Caco-2 (cell line): ENCODE measurements at places on chromosomes 7 and 10.

DNA sequence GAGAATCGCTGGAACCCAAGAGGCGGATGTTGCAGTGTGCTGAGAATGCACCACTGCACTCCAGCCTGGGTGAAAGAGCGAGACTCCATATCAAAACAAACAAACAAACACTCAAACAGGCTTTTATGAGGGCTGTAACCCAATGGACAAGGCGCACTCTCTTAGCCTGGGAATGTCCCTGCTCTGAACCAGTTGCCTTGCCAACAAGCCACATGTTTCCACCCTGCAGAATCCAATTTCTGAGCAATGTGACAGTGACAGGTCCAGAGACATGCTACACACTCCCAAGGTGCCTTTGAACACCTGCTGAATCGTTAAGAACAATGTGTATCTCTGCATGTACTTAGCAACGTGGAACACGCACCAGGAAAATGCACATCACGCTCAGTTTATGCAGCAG, 186.8 kb upstream of the AUTS2 start:
- no peak for DNase-seq

DNA sequence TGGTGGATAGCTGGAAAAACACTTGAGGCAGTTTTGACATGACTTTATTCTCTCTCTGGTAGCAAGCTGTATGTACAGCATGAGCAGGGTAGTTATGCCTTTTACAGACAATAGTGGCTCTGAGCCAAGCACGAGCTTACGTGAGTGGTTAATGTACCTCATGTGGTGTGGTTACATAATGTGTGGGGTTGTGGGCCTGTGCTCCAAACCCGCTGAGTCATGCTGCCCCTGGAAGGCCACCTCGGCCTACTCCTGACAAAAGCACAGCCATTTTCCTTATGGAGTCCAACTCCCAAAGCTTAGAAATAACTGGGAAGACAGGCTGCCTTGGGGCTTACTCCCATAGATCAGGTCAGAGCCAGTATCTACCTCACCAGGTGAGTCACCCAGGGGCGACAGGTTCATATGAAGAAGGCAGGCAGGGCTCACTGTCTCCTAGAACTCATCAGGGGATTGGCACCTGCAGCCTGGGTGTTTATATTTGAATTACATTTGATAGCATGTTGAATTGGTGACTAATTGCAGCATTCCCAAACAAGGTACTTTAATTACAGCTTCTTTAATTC, 404.5 kb downstream of the ADRA2A start:
- DNase-seq, result no peak

GRCh38 chr7:27751888-27752660, 12.1 kb downstream of the TAX1BP1 start:
- DNase-seq, result no peak

DNA sequence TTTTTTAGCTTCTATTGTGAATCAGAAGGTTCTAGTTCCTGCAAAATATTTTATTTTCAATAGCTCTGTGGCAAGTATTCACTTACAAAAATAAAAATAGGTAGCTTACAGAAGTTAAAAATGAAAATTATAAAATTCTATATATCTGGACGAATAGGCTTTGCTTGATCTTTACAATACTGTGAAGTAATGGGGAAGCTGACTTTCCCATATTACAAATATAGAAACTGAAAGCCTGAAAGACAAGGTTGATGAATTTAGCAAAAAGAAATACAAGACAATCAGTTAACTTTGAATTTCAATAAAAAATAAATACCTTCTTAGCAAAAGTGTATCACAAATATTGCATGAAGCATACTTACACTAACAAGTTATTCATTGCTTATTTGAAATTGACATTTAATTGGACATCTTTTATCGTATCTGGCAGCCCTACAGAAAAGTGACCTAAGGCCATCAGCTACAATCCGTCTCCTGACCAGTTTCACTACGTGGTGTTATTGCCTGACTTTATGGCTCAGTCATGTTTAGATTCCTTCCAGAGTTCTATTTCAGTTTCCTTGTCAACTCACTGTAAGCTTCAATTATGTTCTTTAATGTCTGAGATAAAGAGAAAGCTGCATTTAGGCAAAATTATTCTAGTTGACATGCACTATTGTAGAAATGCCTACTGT, 310.5 kb upstream of the HGF start:
- DNase-seq, result no peak

DNA sequence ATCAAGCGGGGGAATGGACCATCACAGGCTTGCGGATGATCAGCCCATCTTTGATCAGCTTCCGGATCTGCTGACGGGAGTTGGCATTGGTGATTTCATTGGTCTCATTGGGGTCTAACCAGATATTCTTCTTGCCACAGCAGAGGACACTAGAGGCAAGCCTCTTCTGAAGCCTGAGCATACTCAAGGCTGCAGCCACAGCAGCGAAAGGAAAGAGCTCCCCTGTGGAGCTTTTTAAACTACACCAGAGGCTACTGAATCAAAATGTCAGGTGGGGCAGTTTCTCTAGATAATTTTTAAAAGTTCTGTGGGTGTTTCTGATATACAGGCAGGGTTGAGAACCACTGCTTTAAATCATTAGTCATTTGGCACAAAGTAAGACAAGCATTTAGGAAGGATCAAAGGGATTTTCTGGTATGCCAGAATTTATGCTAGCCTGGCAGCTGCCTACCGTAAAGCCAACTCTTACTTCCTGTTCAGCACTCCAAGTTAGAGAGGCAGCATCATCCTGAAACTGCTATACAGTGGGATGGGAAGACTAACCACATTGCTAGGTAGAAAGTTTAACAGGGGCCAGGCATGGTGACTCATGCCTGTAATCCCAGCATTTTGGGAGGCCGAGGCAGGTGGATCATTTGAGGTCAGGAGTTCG, 7.0 kb downstream of the NAPEPLD start:
- no peak for DNase-seq

DNA sequence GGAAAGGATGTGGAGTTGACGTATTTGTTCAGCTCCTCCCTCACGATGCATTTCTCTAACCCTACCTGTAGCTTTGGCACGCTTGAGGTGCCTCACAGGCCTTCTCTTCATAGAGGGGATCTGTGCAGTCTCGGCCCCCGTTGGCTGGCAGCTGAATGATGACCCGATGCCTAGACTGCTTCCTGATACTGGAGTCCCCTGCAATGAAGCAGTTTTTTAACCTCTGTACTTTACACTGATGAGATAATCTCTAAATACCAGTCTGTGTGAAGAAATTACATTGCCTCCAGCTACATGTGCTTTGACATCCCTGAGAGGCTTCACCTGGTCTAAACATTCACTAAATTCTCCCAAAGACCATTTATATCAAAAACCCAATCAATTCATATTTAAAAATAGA, 370.1 kb downstream of the THSD7A start:
- no peak for DNase-seq

- DNase-seq, result no peak
These were observed 130.9 kb downstream of the SND1 start for GRCh38 chr7:127782654-127783559.

GRCh38 chr10:24215196-24215595, 6.3 kb downstream of the KIAA1217 start:
- DNase-seq, result no peak

DNA sequence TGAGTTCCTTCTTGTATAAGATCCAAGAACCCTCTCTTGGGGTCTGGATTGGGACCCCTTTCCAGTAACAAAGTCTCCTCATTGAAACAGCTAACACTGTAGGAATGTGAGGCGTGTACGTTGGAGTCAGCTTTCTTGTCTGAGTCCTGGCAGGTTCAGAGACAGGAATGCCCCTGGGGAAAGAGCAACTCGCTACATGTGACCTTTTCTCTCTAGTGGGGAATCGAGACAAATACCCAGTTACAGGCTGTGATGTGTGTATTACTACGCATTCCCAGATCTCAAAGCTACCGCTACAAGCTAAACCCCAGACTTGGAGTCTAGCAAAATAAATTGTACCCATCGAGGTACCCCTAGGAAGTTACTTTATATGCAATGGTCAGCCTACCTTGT, 85.6 kb upstream of the FRMD4A start:
- peak; percentile 66 for DNase-seq

DNA sequence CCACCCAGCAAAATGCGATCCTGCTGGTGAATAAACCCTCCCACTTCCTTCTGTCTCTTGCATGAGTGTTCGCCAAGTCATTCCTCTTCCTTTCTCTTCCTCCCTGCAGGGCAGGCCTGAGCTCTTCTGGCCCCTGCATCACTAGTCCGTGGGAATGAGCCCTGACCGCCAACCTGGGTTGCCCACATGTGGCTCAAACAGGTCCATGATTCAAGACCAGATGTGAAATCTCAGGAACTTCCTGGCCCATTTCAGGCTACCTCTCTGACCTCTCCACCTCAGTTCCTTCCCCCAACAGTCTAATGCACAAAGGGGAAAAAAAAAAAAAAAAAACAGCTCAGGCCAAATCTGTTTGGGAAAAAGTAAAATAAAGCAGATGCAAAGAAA, 5.4 kb upstream of the YWHAG start:
- no peak for DNase-seq

DNA sequence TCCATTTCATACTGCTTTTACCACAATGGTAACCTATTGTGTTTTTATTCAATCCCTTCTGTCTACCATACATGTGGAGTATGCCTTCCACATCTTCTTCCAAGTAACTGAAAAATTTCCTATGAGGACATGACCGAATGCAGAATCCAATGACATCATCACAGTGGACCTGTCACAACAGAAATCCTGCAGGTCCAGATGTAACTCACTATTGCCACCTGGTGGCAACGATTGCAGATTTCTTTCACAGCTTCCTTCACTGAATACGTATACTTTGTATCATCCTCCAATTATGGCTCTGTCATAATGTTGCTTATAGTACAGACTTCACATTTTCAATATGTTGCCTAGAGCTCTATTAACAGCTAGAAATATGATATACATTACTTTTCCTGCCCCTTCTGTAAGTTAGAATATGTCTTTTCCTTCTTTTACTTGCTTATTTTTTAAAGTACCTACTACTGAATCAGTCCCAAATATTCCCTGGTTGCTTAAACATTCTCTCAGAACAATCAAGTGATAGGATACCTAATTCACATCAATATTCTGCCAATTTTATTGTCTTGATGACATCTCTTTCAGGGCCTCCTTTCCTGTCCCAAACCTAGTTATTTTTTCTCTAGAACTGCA, 45.4 kb downstream of the SLC13A1 start:
- DNase-seq, result peak; percentile 82

DNA sequence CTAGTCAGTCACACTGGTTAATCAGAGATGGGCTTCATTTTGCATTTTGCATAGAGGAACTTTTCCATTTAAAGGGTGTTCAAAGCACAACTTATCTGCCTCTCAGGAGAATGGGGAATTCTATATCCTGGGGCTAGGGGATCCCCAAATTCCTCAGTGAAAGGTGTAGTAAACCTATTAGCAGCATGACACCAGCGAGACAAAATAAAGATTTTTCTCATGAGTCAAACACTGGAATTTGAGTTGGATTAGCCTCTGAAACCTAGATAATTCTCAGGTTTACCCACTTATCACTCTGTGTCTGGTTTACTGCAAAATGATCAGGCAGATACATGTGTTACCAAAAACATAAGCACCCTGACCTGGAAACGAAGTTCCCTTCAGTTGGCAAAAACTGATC, 2.1 kb downstream of the AFAP1L2 start:
- no peak for DNase-seq

DNA sequence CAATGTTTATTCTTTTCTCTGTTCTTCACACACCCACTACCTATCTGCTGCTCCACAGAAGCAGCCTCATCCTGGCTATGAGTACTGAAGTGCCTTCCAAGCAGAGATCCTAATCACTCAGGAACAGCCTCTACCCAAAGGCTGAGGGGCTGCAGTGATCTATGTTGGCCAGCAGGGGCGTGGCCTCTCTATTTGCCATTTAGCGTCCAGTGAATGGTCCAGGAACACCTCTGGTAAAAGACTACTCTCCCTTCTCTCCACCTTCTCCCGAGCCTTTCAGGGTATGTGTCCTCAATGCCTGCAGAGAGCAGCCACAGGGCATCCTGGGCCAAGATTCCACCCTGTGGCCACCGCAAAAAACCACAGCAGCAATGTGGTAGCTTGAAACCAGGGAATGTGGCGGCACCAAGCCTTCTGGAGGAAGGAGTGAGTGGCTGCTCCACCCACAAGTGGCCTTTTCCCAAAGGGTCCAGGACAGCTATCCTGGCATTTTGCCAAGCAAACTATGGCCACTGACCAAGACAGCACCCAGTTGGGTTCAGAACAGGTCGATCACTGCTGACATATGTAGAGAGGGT, 70.9 kb downstream of the SYPL1 start:
- DNase-seq, result peak; percentile 61

- DNase-seq, result no peak
These were observed 44.6 kb downstream of the NUP205 start for GRCh38 chr7:135602304-135602703.

GRCh38 chr10:129718548-129719414, 245.3 kb downstream of the EBF3 start:
- DNase-seq, result no peak

GRCh38 chr10:43229208-43230061, 37.4 kb downstream of the RASGEF1A start:
- DNase-seq, result peak; percentile 40

DNA sequence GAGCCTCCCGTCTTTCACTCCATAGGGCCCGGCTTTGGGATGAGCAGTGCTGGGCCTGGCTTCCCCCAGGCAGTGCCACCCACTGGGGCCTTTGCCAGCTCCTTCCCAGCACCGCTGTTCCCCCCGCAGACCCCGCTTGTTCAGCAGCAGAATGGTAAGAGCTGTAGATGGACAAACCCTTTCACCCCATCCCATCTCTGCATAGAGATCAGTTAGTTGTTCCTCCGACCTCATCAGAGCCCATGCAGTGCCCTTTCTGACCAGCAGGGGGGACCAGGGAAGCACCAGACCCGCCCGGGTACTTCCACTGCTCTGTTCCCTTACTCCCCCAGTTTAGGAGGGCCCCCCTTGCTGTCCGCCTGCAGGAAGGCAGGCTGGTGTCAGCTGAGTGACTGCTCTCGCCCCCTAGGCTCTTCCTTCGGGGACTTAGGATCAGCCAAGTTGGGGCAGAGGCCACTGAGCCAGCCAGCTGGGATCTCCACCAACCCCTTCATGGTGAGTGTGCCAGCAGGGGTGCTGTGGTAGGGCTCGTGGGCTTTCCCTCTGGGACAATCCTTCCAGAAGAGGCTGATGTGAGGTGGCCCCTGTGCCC, 9.8 kb downstream of the SAP25 start:
- peak; percentile 77 for DNase-seq

DNA sequence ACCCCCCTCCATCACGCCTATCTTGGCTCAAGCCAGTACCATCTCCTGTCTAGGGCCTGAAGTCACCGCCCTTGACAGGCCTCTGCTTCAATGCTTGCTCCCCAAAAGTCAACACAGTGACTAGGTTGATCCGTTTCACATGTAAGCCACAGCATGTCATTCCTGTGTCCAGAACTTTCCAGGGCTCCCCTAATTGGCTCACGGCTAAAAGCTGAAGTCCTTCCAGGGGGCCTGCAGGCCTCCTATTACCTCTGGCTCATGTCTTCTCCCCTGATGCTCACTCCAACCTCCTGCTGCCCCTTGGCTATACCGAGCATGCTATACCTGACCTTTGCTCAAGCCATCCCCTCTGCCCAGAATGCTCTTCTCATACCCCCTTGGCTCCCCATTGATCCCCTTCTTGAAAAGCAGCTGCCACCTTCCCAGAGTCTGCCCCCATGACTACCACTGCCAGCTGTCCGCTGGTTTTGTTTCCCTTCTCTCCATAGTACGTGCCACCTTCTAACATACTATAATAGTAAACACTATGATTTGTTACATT, 39.1 kb downstream of the CPXM2 start:
- no peak for DNase-seq
